ENCODE measurements at places on chromosomes 1 and 21.

GRCh38 chr1:209732725-209733124 lies 23.1 kb upstream of the TRAF3IP3 start:
- DNase-seq, result no peak

DNA sequence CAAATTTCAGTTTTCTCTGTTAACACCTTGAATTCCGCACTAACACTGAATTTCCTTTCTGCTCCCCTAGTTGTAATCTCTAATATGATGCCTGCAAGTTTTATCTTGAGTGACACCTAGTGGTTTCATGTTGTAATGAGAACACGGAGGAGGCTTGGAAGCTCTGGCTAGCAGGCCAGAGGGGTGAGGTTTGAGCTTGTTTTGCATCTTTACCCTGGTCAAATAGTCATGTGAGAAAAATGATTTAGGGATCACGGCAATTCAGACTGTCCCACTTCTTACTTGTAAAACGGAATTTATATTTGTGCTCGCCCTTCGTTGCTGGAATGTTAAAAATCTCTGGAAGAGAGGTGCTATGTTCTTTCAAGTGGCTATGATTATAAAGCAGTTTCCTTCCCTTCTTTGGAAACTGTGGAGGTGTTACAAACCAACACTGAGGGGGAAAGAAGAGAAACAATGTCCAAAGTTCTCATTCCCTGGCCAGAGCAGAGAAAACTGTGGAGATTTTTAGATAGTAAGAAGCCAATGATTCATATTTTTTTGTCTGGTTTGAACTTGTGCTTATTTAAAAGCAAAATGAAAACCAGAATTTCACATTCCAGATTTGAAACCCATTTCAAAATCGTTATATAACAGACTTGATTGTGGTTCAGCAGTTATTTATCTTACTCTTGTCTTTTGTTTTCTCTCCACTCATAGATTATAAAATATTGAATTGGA lies 5.3 kb upstream of the MROH9 start:
- peak; percentile 17 for DNase-seq

DNA sequence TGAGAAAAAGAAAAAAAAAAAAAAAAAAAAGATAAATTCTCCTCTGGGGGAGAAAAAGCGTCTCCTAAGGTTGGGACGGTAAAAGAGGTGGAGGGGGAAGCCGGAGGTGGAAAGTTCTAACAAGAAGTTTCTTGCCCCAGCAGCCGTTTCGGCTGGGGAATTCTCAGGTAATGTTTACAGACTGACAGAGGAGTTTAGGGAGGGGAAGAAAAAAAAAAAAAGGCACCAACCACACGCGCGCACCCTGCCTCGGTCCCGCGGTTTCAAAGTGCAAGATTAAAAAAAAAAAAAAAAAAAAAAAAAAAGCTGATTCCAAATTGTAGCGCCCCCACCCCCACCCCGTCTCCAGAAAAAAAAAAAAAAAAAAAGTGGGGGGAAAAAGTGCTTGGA lies 504 bp downstream of the DHRS3 start:
- DNase-seq, result peak; percentile 56

- DNase-seq, result no peak
Observed at GRCh38 chr1:6923416-6923815, 138.2 kb downstream of the CAMTA1 start.

DNA sequence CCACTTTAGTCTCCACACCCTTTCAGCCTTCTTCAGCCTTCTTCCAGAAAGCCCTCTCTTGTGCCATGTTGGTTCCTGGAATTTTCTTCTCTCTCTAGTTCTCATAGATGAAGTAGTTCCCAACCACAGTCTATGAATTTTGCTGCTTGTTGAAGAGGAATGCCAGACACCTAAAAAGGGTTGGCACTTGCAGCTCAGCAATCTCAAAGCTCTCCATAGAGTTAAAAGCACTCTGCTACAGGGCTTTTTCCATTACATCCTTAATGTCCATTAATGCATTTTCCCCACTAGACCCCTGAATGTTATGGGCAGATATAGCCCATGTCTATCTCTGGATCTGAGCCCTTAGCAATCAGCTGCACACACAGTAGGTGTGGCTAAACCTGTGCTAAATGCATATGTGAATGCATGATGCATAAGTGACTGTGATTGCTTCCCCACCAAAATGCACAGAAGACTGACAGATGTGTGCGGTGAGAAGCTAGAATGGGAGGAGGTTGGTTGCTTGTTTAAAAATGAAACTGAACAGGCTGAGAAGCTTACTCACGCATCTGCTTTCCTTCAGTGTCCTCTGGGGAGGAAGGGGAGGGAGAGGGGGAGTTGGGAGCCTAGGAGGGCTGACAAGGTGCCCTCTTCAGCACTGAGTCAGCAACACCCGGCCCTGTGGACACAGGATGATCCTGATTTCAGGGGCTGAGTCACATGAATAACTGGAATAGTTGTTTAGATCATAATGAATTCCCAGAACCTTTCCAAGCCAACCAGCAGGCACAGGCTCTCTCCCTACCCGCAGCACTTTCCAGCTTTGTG lies 146.1 kb upstream of the FGGY start:
- no peak for DNase-seq

DNA sequence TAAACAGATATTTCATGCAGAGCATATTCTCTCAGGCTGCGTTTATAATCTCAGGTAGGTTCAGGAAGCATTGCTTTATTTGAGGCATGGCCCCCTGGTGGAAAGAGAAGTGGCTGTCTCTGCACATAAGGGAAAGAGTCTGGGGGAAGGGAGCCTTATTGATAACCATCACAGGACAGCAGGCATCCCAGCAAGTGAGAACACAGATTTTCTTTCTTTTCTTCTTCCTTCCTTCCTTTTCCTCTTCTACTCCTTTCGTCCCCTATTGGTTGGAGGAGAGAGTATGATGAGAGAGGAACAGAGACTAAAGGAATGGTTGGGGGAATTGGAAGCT lies 21.9 kb downstream of the TSNAX start:
- peak; percentile 8 for DNase-seq

DNA sequence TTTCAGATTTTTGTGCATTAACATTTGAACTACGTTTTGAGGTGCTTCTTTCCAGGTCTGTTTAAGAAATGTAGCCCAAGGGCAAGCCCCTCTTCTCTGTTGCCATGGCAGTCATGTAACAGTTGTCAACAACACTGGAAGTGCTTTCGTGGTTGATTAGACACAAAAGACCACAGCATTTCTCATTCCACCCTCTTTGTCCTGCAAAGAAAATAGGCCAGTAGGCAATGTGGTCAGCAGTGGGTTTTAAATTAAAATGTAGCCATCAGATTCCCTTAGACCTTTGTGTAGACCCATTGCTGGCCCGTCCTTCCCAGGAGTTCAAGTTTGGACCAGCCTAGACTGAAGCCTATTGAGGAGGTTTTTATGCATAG lies 35.4 kb downstream of the VANGL1 start:
- no peak for DNase-seq
